ENCODE measurements at places on chromosomes 13 and 19.

DNA sequence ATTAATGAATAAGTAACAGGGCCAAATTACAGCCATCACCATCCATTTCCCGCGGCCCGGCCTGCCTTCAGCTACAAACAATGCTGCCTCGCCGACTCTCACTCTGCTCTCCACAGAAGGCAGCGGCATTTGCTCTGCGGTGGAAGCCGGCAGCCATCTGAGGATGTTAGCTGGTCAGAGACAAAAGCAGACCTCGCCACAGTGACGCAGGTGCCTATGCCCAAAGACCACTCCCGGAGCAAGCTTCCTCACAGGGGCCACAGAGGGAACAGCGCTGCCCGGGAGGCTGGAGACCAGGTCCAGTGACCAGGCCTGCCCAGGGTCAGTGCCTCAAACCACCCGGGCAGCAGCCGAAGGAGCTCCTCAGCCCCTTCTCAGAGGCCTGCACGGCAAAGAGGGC is 16.4 kb downstream of the PEPD start:
- no peak for DNase-seq

DNA sequence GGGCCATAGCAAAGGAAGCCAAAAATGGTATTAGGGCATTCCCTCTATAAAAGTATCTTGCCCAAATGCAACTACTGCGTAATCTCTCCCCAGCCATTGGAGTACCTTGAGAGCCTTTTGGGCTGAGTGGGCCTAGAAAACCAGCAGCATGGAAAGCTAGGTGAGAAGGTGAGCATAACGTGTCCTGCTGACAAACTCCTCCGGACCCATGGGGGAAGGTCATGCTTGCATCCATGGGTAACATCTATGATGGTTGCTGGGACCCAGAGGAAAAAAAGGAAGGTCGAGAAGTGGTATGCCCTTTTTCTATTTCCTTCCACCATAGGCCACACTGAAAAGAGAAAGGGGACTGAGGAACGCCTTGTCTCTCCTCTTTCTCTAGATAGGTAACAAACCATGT is 57.4 kb downstream of the ZNF728 start:
- DNase-seq = no peak

DNA sequence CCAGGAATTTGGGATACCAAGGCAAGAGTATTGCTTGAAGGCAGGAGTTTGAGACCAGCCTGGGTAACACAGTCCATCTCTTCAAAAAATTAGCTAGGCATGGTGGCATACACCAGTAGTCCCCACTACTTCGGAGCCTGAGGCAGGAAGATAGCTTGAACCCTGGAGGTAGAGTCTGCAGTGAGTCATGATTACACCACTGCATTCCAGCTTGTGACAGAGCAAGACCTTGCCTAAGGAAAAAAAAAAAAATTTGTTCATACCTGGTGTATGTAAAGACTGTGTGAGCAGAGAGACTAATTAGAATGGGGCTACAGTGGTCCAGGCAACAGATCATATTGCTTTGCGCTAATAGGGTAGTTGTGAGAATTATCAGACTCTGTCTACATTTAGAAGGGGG is 778.3 kb upstream of the PCDH20 start:
- no peak for DNase-seq

GRCh38 chr19:13281567-13282291 is 131.5 kb downstream of the IER2 start:
- DNase-seq = no peak

DNA sequence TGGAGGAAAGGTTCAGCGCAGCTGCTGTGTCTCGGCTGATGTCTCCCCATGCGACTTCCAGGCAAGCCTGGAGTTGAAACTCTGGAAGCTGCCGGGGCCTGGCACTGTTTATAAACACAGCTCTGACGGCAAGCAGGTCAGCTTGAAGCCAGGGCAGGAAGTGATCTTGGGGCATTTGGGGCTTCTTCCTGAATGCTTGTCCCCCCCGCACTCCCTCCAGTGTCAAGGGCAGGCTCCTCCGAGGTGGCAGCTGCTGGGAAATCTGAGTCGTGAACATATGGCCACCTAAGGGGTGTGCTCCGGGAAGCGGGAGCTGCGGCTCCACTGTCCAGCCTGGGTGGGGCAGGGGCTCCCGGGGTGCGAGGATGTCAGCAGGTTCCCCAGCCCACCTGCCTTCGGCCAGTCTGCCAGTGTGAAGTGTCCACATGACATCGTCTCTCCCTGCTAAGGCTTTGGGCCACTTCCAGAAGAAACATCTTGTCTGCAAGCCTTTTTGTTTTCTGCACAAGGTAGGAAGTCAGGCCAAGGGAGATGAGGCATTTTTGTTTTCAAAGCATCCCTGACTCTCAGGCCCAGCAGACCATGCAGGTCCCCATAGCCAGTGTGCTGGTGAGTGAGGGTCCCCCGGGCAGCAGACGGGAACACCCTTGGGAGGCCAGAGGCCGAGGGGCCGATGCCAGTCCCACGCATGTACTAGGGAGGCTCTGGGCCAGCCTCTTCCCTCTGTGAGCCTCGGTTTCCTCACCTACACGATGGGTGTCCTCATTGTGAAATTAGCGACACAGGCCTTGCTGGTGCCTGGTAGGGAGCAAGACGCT is 2.7 kb downstream of the PIAS4 start:
- no peak for DNase-seq

DNA sequence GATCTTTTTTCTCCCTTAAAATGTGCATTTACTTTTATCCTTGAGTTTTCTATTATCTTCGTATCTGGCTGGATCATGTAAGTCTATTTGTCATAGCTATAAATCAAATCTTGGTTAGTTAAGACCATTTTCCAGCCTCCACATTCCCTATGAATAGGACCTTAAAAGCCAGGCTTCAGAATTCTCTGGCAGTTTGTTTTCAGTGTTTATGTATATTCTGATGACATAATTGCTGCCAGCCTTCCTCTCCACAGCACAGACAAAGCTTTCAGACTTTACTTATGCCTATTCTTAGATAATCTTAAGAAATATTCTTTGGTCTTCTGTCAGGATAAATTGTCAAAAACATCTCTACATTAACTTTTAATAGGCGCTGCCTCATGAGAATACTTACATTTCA is 870.8 kb upstream of the SPRY2 start:
- DNase-seq = no peak

DNA sequence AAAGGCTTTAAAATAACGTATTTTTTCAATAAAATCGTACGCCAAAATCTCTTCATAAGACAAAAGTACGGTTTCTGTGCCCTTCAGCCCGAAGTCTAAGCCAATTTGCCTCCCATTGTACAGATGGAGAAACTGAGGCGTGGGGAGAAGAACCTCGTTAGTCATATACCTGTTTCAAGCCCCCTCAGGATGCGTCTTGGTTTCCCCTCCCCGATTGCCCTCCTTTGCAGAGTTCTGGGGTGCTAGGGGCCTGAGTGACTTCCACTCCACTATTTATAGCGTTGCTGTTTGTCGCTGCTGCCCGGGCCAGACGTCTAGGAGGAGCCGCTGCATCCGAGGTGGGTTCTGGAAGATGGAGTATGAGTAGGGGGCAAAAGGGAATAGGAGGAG is 2.3 kb upstream of the LTBP4 start:
- no peak for DNase-seq

- DNase-seq = no peak
Measured at GRCh38 chr13:106286811-106287210, 248.7 kb downstream of the EFNB2 start.

- no peak for DNase-seq
Measured at GRCh38 chr13:44244288-44244687, 129.3 kb upstream of the SERP2 start.

GRCh38 chr13:40116008-40116407 is 460.5 kb downstream of the COG6 start:
- peak; percentile 22 for DNase-seq

GRCh38 chr13:30116379-30116778 is 191.0 kb downstream of the KATNAL1 start:
- no peak for DNase-seq

DNA sequence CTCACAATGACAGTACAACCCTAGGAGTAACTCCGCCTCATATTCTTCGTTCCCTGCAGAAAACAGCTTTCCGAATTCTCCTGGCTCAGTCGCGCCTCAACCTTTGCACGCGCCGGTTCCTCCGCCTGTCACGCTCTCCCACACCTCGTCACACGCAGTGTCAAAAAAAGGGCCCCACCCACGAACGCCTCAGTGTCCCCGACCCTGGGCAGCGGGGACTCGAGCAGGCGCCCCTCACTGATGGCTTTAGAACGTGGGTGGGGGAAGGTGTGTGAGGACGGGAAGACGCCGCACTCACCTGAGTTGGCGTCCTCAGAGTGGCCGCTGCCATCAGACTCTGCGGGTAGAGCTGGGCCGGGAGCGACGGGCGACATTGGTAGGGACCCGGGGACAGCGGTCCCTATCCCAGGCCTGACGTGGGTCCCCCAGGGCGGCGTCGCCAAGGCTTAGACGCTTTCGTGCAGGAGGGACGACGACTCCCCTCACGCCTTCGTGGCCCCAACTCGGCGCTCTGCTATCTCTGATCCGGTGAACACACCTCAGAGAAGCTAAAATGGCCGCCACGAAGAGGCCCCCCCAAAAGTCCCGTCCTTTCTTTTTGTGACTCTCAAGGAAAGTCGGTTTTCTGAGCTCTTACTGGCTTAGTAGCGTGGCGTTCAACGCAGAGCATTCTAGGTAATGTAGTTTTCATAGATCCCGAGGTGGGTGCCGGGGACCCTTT is at the start of gene ZNF154:
Gene ZNF154, minus strand, starts transcription at position 564 of the 721 bp plus-strand sequence. Its CDS starts 233 bp downstream, at position 331.
- peak; percentile 38 for DNase-seq

DNA sequence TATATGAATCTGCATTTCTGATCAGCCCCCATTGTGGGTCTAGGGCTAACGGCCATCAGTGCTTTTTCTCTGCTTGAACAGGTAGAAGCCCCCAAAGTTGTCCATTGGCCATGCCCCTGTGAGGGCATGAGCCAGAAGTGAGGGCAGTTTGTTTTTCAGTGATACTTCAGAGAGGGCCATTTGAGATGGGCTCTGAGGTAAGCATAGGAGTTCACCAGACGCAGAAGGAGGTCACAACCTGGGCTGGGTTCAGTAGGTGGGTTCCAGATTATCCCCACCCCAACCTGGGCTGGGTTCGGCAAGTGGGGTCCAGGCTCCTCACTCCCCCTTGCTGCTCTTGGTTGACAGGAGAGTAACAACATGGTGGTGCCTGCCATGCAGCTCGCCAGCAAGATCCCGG is 33.4 kb downstream of the MAU2 start:
- no peak for DNase-seq

DNA sequence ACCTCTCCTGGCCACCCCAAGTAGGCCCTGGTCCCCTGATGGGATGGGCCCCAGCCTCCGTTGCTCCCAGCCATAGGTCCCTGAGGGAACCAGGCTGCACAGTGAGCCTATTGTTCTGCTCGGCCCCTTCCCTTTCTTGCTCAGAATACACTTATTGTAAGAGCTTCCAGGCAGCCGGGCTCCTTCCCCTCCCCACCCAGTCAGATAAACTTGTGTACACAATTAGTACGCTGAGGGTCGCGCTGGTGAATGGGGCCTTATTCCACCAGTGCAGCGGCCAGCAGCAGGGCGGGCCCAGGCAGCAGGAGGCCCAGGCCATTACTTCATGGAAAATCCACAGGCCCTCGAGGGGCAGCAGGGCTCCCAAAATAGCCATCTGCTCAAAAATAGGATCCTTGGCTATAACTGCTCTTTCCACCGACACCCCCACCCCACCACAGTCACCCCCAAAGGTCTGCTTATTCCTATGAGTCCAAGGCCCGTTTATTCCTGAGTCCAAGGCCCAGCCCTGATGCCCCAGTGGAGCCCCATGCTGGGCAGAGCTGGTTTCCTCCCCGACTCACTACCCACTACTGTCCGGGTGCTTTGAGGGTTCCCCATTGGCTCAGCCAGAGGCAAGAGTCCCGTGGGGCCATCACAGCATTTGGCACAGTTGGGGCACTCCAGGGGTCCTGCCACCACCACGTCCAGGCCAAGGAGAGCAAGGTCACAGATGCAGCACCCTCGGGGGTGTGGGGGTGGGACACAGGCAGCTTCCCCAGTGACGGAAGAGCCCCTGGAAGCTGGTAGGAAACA is 22.1 kb downstream of the CAPN12 start:
- no peak for DNase-seq

DNA sequence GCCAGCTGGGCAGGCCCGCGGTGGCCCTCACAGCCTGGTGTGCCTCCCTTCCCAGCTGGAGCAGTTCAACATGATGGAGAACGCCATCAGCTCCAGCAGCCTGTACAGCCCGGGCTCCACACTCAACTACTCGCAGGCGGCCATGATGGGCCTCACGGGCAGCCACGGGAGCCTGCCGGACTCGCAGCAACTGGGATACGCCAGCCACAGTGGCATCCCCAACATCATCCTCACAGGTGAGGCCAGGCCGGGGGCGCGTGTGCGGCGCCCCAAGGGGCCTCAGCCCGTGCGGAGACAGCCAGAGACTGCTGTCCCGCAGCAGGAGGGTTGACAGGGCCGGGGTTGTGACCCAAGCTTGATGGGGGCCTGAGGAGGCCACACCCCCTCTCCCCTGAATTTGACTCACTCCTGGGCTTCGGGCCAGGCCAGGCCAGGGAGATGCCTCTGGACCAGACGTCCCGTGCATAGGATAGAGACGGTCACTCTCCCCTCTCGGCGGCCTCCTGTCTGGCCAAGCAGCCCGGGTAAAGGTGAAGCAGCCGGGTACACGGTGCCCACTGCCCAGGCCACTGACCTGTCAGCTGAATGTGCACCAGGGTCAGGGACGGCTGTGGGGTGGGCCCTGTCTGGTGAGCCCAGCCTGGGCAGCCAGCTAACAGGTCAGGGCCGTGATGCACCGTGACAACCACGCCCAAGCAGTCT is 15.4 kb downstream of the COMP start:
- DNase-seq = no peak

DNA sequence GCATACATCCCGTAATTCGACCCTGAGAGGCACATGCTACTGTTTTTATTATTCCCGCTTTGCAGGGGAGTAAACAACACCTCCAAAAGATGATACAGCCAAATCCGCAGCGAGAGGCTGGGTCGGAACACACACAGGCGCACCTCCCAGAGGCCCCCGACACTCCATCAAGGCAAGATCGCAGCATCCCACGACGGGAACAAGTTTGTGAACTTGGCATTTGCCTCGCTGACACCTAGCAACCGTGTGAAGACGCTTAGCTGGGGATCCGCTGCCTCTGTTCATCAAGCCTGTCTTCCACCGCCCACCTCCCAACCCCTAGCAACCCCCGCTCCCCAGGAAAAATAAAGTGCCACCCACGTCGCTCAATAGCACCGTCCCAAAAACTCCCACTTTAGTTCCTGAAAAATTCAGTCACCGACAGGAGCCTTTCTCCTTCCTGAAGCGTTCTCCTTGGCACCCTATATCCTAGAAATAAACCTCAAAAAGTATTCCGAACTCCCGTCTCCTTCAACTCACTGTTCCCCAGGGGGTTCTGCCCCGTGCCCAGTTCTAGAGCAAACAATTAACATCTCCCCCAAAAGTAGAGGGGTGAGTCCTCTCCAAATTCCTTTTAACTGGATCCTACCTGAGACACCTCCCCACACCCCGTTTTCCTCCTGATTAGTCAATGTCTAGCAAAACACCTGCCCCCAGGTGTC is 1.7 kb downstream of the GNG7 start:
- no peak for DNase-seq

Data from activated gamma-delta T cell treated with Interleukin-2 at 50 U/mL for 16 hours (primary cell).